ENCODE measurements at places on chromosomes 5 and 9.

DNA sequence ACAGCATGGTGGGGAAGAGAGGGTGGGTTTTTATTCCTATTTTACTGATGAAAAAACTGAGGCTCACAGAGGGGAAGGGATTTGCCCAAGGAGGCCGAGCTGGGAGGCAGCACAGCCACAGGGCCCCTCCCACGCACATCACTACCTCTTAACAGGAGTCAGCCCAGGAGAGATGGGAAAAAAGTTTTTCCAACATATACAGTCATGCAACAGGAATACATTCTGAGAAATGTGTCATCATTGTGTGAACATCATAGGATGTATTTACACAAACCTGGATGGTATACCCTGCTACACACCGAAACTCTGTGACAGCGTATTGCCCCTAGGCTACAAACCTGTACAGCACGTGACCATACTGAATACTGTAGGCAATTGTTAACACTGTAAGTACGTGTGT, 11.6 kb downstream of the TRAF1 start:
- DNase-seq = no peak

DNA sequence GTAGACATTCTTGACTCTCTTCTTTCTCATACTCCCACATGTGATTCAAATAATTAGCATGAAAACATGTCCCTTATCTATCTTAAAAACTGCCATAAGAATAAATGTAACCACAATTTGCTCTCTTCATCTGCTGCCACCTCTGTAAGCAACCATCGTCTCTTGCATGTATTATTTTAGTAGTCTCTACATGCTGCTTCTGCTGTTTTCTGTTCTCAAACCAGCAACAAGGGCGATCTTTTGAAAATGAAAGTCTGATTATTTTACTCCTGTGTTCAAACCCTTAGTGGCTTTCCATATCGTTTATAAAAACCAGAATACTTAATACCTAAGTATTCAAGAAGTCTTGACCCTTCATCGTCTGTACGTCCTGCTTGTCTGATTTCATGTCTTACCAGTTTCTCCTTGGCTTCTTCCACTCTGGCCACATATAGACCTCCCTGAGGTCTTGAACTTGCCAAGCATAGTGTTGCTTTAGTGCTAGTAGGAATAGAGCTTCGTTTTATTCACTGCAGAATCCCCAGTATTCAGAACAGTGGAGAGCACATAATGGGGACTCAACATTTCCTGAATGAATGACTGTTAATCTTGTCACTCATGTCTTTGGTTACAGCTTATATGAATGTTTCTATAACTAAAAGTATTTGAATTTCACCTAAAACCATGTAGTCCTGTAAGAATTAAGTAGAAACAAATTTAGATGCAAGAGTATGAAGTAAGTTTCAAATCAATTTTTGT, 10.6 kb downstream of the CDC42SE2 start:
- DNase-seq = no peak

DNA sequence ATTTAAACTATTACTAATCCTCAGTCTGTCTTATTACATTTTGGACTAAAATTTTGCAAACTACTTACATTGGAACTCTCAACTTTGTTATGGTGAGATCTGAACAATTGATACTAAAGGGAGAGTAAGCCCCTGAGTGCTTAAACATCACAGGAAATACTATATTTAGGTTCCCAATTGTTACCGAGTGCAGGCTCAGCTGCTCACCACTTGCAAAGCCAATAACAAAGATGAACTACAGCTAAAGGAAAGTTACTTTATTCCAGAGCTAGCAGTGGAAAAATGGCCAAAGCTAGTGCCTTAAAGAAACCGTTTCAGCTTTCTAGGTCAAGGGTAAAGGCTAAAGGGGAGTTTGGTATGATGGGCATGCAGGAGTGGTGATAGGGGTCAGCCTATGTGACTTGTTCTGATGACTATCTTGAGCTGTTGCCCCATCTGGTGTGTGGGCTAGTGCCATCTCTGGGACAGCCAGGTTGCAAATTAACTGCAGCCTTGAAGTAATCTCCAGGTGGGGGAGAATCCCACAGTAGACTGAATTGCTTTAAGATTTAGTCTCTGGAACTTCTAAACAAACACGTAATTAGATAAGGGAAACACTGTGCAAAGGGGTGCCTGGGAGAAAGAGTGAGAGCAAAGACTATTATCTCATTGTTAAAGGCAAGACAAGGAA, 7.8 kb upstream of the NDUFB6 start:
- DNase-seq = peak; percentile 21

- no peak for DNase-seq
Measured at GRCh38 chr5:151041577-151042268, 21.3 kb downstream of the GPX3 start.

GRCh38 chr5:73625944-73626811, at the start of gene ARHGEF28:
Gene ARHGEF28, plus strand, starts transcription at chr5:73626196. Its CDS starts 58,656 bp downstream, at chr5:73684852.
- DNase-seq = peak; percentile 70

DNA sequence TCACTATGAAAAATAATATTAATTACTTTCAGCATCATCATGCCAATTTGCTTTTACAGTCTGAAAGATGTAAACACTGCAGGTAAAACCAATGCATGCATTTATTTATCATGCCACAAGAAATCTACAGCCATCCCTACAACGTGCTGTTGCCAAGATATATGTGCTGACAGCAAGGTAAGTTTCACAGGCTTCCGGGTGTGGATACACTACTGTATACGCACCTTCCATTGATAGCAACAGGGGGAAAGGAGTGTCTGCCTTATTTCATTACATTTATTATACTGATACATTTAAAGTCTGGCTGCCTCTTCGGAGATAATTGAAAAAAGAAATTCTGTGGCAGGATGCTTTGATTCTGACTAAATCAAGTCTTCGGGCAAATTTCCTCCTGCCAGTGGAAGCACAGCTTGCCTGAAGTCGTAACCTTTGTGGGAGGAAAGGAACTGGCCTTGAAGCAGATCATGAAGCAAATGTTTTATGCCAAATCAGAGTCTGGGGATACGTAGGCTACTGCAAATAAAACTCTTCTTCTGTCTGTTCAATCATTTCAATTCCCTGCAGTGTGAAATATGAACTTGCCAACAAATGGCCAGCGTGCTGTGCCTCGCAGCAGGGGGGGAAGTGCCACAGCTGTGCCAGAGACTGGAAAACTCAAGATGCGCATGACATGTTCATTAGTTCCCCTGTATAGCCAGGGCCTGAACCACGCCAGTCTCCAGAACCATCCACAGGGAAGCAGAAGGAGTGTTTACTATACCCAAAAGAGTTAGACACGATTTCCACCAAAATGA, 268.1 kb downstream of the EFNA5 start:
- DNase-seq = no peak

DNA sequence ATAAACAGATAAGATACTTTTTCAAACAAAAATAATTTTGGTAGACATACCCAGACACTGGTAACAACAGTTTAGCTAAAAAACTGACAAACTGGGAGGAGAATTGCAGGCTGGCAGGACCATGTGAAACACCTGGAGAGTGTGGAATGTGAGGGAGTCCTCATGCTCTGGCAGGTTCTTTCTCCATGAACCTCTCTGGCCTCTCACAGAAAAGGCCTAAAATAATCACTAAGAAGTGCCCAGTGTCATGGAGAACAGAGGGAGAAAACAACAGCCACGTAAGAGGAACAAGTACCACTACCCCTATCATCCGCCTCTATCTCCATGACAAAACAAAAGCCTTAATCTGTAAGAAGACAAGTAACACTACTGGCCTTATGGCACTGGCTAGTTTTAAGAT, 1227.5 kb upstream of the CDH9 start:
- DNase-seq = no peak

GRCh38 chr5:75584641-75585040, 26.6 kb upstream of the ANKDD1B start:
- DNase-seq = no peak

- no peak for DNase-seq
Measured at GRCh38 chr9:22657713-22658112, 211.1 kb downstream of the DMRTA1 start.

DNA sequence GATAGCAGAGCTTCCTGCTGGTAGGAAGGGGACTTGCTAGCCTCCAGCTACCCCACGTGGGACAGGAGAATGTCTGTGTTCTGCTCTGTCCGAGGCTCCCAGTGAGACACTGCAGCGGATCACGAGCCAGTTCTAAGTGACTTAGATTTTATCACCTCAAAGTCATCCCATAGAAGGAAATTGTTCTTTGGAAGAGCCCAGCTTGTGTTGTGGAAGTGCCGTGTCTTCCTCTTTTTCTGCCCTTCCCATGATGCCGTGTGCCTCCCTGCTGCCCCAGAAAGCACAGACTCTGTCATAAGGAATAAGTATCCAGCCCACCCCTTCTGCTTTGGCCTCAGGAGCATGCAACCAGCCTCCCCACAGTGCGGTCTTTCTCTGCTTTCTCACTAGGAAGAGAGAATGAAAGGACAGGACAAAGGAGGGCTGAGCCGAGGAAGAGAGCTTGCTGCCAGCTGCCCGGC, 35.6 kb downstream of the RUFY1 start:
- no peak for DNase-seq

DNA sequence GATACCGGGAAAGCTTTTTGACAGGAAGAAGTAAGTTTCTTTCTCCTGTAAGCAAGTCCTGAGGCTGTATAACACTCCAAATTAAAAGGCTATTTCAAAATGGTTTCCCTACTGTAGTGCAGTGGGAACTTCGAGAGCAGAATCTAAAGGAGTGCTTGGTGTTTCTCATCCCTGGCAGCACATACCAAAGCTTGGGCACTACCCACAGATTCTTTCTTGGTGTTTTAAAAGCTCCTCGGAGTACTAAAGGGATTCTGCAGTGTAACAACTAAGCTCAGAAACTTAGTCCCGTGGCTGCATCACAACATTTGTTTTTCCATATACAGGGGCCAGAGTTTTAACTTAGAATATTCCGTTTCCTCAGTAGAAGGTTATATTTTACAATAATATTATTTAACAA, 5.6 kb upstream of the APC start:
- no peak for DNase-seq

DNA sequence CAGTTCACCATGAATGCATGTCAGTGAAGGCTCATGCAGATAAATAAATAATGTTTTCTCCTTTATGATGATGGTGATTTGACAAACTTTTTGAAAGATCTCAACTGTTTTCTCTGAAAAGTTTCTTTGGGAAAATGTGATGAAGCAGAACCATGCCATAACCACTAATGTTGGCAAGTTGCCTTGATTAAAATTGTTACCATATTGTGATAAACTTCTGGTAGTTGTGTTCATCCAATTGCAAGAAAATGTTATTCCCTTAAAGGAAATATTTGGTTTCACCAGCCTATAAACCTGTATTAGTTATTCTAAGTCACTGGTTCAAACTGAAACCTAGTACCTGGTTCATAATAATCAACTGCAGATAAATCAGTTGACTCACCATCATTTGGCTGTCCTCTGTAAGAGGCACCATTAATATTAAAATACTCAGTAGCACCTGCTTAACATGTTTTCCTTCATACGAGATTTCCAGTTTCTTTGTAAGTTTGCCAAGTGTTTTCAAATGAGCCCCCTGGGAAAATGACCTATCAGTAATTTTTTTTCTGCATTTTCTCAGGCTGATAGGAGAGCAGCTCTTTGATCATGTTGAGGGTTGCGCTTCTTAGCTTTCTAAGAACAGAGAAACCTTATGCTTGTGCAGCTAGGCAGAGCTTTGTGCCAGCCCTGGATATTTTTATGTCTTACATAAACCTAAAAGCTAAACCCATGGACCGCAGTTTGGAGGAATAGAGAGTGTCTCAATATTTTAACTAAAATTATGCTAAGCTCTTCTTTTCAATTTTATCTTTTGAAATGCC, 88.0 kb downstream of the LURAP1L start:
- no peak for DNase-seq

DNA sequence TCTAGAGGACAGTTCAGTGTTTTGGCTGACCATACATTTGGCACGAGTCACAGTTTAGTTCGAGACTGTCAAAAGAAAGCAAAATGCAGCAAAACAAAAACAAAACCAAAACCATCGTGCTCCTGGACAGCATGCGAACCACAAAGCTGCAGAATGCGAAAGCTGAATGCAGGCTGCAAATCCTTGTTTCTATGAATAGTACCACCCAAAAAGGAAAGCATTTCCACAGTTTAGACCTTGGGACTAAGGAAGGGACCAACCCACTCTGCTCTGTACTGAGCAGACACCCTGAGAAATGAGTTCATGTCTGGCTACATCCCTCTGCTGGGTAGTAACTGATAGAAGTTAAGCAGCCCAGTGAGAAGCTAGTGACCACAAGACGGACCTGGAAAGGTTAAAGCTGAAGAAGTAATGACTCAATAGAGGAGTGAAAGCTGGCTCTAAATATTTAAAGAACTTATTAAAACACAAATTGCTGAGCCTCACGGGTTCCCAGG, 3.9 kb downstream of the GCNT4 start:
- DNase-seq = no peak

GRCh38 chr5:81838307-81838906, 87.5 kb upstream of the SSBP2 start:
- DNase-seq = peak; percentile 41

GRCh38 chr5:84382363-84383295, 2.1 kb downstream of the EDIL3 start:
- peak; percentile 78 for DNase-seq

- no peak for DNase-seq
Measured at GRCh38 chr9:90658181-90658580, 15.6 kb upstream of the DIRAS2 start.

DNA sequence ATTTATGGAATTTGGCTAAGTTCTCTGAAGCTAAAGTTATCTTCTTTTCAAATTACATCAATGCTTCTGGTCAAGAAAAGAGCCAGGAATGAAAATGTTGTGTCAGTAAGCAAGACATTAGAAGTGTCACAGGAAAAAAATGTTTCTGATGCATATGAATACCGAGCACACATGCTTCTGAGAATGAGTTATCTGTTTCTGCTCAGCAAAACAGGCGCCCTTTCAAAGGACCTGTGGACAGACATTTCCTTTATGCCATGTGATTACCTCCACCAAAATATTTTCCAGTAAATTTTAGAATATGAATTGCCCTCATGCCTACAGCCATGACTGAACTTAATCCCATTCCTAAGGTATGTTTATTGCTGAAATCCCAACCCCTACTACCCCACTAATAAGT, 55.4 kb upstream of the RNF180 start:
- no peak for DNase-seq

GRCh38 chr9:113525205-113525604, 61.7 kb downstream of the RGS3 start:
- DNase-seq = no peak

DNA sequence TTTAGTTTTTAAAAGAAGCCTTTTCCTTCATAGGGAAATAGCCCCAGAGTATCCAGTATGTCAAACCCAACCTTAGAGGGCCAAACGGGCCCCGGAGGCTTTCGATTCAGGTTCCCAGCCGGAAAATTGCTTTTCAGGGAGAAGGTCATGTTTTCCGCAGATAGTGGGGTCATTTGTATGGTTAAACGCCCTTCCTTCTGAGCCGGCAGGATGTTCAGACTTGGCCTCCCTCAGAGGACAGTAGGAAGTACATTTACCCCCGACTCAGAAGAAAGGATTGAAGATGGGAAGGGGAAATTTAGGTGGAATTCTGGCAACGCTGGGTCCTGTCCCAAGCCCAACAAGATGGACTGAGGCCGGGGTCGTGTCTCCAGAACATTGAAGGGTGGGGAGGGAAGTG, 195.2 kb downstream of the AOPEP start:
- DNase-seq = no peak

DNA sequence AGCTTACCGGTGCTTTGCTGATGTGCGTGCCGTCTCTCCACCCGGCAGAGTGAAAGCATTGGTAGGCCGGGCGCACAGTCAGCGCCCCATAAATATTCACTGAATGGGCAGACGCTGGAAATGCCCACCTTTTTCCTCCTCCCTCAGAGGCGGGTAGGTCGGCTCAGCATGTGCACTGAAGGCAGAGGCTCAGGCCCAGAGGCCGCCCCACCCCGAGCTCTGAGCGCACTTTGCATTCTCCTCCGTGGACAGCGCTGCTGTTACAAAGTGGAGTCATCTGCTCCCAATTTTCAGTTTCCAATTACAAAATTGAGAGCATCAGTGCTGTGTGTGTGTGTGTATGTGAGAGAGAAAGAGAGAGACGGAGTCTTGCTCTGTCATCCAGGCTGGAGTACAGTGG, 10.6 kb downstream of the UCK1 start:
- no peak for DNase-seq
